ENCODE measurements at places on chromosomes 2 and 18. TPM values are rescaled to one million over a fixed set of nuclear protein-coding genes. Genes with fewer than 3 reads are reported as not detected.

DNA sequence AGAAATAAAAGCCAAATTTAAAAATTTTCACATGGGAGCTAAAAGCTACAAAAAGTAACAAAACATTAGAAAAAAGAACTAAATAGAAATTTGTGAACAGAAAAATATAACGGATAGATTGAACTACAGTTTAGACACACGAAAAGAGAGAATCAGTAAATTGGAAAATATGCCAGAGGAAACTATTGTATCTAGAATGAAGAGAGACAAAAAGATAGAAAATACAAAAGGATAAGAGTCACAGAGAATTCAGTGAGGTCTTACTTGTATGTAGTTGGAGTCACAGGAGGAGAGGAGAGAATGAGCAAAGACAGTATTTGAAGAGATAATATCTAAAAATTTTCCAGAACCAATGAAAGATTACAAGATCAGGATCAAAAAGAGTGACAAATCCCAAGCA, 11.3 kb upstream of the MCFD2 start:
- DNase-seq, result no peak

Gene SP140L
- total RNA-seq, result 43.4 TPM

GRCh38 chr2:149861034-149861433, 273.5 kb upstream of the MMADHC start:
- DNase-seq, result no peak

DNA sequence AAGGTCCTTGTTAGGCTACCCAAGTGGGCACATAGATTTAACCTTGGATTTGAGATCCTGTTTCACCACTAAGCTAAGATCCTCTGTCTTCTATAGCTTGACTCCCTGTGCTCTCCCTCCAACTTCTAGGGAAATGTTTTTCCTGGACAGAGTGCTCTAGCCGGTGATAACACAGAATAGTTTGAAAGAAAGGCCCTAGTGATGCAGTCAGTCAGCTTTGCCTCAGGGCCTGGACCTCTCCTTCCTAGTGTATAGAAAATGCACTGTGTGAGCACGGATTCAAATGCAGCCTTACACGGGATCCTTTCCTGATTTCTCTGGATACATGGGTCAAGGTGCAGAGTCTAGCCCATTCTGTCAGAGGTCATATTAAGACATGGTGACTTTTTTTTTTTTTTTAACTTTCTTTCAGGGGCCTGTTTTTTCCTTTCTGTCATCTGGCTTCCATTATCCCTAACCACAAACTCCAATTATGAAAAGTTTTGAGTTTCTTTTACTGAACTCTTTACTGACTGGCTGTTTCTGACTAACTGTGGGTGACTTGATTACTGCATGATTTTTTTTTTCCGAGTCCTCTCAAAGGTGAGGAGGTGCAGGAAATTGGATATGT, 122.6 kb downstream of the LRP1B start:
- DNase-seq, result no peak

All from activated CD4-positive, alpha-beta T cell treated with anti-CD3 and anti-CD28 coated beads for 36 hours (primary cell).